Activated naive CD8-positive, alpha-beta T cell treated with anti-CD3 and anti-CD28 coated beads, Interleukin-2, amount 10 ng/mL, durations not matched to agents 7 days and 5 days (primary cell): ENCODE measurements at places on chromosomes 1 and 21.

DNA sequence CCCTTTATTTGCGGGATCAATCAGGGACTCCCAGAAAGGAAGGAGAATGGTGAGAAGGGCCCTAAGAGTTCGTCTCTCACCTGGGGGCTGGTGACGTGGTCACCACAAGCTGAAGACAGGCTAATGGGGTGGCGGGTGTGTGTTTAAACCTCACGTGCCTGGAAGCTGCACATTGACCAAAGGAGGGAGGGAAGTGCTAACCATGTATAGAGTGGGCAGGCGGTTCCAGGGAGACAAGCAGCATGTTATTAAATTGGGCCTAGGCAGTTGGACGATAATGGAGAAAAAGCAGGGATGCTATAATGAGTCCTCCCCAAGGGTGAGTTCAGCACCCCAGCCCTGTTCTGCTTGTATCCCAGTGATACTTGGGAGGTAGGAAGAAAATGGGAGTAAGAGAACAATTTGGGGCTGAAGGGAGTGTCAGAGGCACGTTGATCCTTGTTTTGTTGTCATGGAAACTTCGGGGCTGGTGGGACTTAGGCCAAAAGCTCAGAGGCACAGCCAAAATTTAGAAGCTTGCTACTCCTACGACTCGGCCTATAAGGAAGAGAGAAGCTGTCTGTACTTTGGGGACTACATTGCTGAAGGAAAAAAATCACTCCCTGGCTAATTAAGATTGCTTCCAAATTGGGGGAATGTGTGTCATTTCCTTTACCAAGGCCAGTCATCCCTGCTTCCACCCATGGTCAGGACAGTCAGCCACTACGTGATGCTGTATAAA is 33.2 kb upstream of the EPHA8 start:
- H3K4me3 ChIP-seq, result no peak overlapping the region
- H3K36me3 ChIP-seq, result no peaks in the 10 kb centered on the region
- no peaks in the 10 kb centered on the region for H3K4me1 ChIP-seq
- no peak for DNase-seq
- no peak overlapping the region for H3K27ac ChIP-seq

DNA sequence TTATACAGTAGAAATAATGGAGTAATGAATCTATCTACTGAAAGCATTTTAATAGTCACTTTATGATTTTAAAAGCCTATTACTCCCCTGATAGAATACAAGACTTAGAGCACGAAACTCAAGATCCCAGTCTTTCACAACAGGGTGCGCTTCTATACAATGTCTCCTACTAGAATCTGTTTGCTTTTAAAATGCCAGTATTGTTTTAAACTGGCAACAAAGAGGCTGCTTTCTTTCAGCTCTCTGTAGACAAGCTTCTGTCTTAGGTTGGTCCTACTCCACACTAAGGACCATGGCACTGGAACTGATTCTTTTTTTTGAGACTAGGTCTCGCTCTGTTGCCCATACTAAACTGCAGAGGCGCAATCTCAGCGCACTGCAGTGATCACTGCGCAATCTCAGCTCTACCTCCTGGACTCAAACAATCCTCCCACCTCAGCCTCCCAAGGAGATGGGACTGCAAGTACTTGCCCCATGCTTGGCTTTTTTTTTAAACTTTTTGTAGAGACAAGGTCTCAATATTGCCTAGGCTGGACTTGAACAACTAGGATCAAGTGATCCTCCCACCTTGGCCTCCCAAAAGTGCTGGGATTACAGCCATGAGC is 4.8 kb downstream of the DCAF8 start:
- H3K27ac ChIP-seq, result no peak overlapping the region
- DNase-seq, result no peak
- peaks cover 15% of the 10 kb centered on the region for H3K4me1 ChIP-seq
- no peak overlapping the region for H3K4me3 ChIP-seq

DNA sequence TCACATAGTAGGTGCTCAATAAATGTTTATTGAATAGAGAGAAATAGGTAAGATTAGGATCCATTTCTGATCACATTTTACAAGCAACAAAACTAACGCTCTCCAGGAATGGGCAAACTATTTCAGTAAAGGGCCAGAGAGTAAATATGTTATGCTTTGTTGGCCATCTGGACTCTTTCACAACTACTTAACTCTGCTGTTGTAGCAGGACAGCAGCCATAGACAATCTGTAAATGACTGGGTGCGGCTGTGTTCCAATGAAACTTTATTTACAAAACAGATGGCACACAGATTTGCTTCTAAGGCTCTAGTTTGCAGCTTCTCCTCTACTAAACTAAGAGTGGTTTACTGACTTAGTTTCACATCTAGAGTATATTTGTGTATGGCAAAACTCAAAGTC is 83.0 kb upstream of the BACH1 start:
- peaks cover 1% of the 10 kb centered on the region for H3K4me1 ChIP-seq
- H3K27me3 ChIP-seq, result no peaks in the 10 kb centered on the region
- H3K4me3 ChIP-seq, result no peak overlapping the region
- H3K36me3 ChIP-seq, result no peaks in the 10 kb centered on the region
- H3K27ac ChIP-seq, result no peak overlapping the region

DNA sequence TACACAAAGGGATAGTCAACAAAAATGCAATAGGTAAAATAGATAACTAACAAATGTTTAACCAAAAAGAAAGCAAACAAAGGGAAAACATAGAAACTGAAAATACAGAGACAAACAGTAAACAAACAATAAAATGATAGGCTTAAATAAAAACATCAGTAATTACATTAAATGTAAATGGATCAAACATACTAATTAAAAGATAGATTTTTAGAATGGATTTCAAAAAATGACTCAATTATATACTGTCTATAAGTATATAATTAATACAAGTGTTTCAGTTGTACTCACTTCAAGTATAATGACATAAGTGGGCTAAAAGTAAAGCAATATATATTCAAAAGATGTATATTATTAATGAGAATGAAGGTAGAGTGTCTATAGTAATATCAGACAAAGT is 101.1 kb downstream of the MRPS6 start:
- H3K27ac ChIP-seq, result no peak overlapping the region
- H3K4me1 ChIP-seq, result peaks cover 3% of the 10 kb centered on the region
- H3K36me3 ChIP-seq, result peaks cover 24% of the 10 kb centered on the region
- H3K27me3 ChIP-seq, result no peaks in the 10 kb centered on the region

DNA sequence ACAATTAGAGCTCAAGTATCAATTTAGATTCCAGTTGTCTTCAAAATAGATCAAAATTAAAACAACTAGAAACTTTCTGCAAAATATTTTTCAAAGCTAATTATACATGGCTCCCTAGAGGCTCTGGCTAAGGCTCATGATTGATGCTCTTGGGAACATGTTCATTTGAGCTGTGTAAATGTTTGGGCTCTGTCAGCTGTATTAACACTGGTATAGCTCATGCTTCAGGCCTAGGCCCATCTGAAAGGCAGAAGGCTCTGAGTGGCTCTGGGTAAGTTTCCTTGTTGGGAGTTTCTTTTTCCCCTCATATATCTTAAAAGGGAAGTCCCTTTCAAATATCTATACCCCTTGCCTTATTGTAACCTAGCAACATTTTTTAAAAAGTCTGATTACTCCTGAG is 81.3 kb downstream of the UROD start:
- no peak for DNase-seq
- H3K4me1 ChIP-seq, result no peaks in the 10 kb centered on the region
- H3K4me3 ChIP-seq, result no peak overlapping the region
- no peak overlapping the region for H3K27ac ChIP-seq
- peaks cover 2% of the 10 kb centered on the region for H3K27me3 ChIP-seq

- H3K27me3 ChIP-seq, result no peaks in the 10 kb centered on the region
- H3K27ac ChIP-seq, result no peak overlapping the region
- H3K4me3 ChIP-seq, result no peak overlapping the region
- H3K36me3 ChIP-seq, result peaks cover 29% of the 10 kb centered on the region
- DNase-seq, result no peak
- H3K4me1 ChIP-seq, result peaks cover 14% of the 10 kb centered on the region
Measured at GRCh38 chr1:109231066-109231465, 17.3 kb downstream of the SARS1 start.

- H3K4me1 ChIP-seq, result peaks cover 15% of the 10 kb centered on the region
- H3K36me3 ChIP-seq, result no peaks in the 10 kb centered on the region
- H3K27me3 ChIP-seq, result peaks cover 6% of the 10 kb centered on the region
Measured at GRCh38 chr1:244963231-244963826, 99.0 kb upstream of the HNRNPU start.
